ENCODE measurements at places on chromosomes 7 and 10. TPM values are rescaled to one million over a fixed set of nuclear protein-coding genes. Genes with fewer than 3 reads are reported as not detected.

Gene ZNF467
- 10.3 TPM for total RNA-seq

Gene LRIT1
- total RNA-seq: not detected

Gene TMEM229A
- not detected for total RNA-seq

Gene PLEKHS1
- total RNA-seq: not detected

Gene SPDYE11
- total RNA-seq: not detected

Gene SMO
- total RNA-seq: 10.3 TPM

Gene POU6F2
- not detected for total RNA-seq

Gene EGR2
- total RNA-seq: 0.26 TPM

Gene MBL2
- not detected for total RNA-seq

Gene UNC5B
- total RNA-seq: 3.0 TPM

Gene PCGF6
- total RNA-seq: 11.9 TPM

Gene CPA4
- not detected for total RNA-seq

Data from esophagus muscularis mucosa (tissue), 4 donors.